NCI-H1105 treated with DMSO at 0.1 percent for 48 hours (cell line): ENCODE measurements at places on chromosomes 1 and 21.

DNA sequence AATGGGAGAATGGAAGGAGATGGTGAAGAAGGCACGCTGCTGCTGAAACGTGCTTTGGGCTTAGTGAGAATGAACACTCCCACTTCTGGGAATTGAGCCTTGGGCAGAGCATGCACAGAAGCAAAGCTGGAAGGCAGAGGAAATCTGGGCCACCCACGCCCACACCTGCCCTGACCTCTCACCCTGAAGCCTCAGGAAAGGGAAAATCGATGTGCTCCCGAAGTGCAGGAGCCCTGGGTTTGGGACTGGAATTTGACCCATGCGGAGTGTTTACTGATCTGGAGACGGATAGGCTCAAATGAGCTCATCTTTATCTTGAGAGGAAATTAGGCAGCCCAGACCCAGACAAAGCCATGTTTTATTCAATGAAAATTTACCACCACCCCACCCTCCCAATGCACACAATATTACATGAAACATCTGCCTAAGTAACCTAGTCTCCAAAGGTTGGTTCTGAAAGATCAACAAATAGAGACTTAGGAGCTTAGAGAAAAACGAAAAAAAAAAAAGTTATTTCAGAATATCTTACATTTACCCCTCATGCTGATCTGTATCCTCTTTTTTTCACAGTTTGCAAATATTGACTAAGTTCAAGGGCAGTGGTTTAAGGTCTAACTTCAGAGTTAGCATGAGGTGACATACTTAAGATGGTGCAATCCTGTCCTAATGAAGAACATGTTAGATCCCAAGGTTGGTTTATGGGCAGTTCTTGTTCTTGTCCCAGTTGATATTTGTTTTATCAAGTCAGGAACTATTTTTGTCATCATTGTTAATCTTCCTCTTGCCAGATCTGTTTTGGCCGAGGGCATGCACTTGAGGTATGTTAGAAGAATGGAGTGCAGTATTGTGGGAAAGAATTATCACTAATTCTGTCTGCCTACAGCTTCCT is 63.0 kb downstream of the PROX1 start:
- DNase-seq = no peak

DNA sequence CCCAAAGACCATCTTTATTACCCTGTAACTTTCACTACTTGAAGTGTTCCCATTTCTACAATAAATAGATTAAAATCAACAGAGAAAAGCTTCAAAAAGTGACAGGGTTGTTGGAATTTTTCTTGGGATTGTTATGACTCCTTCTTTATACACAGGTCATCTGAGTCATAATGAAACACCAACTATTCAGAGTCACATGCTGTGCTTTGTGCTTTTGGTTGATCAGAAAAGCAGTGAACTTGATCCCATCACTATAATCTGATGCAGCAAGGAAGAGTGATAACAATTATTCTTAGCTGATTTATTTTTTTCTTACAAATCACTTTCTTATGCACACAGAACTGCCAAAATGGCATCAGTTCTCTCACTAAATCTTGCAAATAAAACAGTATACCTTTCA is 422.9 kb downstream of the PTBP2 start:
- no peak for DNase-seq

GRCh38 chr1:156525071-156525501 is 24.5 kb upstream of the MEF2D start:
- no peak for DNase-seq

GRCh38 chr1:78797108-78797781 is 147.6 kb downstream of the IFI44 start:
- no peak for DNase-seq

DNA sequence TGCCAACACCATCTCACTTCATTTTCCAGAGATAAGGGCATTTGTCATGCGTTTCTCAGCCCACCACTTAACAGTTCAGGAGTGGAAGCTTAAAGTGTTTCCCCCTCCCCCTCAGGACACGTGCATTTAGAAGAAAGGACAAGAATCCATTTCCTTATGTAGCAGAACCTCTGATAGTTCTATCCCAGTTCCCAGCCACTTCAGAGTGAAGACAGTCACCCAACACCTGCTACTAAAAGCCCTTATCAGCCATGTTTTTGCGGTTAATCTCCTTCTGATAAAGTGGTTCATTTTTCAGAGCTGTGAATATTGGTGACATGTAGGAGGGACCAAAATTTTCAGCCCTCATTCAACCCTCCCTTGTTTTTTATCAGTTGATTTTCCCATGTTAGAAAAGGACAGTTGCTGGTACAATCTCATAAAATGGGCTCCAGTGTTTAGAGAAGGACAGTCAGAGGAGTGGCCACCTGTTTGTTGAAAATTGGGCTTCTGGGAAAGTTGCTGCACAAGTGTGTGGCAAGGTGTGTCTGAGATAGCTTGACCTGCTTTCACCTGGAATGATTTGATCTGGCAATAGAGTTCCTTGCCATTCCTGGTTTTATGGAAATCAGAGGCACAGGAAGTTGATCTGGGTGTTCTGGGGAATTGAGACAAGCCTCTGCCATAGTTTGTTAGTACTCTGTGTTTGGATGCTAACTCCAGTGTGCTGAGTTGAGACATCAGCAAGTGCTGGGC is 114.0 kb downstream of the PPP1R12B start:
- DNase-seq = no peak

- DNase-seq = no peak
Observed at GRCh38 chr1:39657402-39657801, 14.5 kb downstream of the NT5C1A start.

DNA sequence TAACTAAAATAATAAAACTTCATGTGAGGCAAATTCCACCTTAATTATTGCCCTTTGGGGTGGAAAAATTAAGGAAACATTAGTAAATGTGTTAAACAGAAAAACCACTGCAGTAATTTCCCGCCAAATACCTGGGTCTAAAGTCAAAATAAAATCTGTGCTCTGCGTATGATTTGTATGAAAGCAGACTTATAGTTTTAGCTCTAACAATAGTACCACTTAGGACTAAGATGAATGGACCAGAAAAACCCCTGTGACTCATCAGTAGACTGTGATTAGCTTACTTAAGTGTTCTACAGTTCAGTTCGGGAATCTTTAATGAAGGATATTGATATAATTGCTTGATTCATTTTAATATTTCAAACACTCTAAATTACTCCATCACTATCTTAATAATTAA is 23.3 kb upstream of the C1orf105 start:
- no peak for DNase-seq

DNA sequence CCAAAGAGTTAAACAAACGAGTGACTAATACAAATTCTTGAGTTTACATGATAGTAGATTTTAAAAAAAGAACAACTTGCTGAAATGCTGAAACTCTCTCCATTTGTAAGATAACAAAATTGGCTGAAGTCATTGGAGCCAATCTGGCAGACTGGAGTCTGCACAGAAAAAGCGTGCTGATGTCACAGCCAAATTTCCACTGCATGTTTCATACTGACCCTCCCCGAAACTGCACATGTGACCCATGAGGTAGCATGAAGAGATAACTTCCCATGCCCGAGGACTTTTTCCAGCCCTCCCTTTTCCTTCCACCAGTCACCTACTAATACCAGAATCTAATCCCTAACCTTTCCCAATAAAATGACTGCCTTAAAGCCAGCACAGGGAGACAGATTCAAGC is 1.2 kb upstream of the LELP1 start:
- DNase-seq = no peak

DNA sequence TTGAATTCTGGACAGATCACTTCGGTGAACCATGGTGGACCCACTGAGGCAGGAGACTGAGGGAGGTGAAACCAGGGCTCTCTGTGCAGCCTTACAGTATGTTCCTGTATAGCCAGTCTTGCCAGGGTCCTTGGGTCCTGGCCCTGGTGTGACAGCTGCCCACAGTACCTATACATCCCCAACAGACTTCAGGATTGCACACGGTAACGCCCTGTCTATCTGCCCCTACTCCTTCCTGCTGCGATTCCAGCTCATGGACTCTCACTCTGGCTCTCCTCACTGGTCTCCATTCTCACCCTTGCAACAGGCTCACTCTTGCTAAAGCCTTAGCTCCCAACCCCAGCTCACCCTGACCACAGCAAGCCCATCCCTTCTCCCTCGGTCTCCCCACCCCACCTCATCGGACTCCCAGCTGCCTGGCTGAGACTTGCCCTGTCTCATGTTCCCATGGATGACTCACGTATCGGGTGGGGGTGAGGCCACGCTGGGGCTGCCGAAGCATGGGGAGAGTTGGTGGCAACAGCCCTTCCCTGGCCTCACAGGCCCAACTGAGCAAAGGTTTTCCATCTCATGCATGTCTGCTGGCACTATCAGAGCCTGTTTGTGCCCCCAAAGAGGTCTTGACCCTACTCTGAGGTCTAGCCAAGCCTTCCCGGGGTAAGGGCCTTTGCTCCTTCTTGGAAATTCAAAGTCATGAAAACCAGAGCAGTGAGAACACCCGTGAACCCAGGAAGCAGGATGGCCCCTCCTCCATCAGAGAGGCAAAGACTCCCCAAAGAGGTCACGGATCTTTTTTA is 7.1 kb downstream of the PHLDA3 start:
- DNase-seq = no peak
